AG20443 (cell line): ENCODE measurements at places on chromosomes 7 and 10.

DNA sequence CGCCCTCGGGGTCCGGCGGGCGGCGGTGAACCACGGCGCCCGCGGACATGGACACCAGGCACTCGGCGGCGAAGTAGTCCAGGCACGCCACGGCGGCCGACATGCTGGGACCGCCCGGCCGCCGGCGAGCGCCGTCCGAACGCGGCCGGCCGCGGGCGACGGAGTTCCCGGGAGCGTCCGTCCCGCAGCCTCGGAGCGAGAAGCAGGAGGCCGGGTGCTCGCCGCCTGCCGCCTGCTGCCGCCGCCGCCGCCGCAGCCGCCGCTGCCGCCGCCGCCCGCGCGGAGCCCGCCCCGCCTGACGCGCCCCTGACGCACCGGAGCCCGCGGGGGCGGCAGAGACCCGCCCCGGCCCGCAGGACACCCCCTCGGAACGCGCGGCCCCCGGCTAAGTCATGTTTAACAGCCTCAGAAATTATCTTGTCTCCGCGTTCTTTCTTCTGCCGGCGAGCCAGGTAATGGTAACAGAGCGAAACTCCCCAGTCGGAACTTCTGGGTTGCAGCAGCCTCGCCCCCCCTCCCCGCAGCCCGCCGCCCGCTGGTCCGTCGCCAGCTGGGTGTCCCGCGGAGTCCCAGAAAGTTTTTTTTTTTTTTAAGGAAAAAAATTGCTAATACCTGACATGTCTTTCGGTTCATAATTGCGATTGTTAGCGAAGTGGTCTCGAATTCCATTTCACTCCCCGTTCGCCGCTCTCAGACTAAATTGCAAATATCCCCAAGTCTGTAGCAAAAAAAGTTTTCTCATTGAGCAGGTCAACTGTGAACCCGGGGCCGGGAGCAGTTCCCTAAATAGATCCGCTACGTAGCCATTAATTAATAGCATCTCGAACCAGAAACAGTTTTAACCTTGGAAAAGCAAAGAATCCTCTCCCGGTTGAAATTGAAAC lies at the start of gene KLF14:
KLF14 (minus strand) TSS at position 277 of the 884 bp plus-strand sequence; CDS start at position 103, 174 bp downstream.
- DNase-seq: peak; percentile 67

GRCh38 chr10:5625992-5626777 lies 40.2 kb downstream of the ASB13 start:
- DNase-seq: no peak

GRCh38 chr10:55630491-55631056 lies 730.5 kb downstream of the ZWINT start:
- peak; percentile 13 for DNase-seq

- DNase-seq: no peak
These were observed 34.4 kb downstream of the COL13A1 start for GRCh38 chr10:69835875-69836730.

DNA sequence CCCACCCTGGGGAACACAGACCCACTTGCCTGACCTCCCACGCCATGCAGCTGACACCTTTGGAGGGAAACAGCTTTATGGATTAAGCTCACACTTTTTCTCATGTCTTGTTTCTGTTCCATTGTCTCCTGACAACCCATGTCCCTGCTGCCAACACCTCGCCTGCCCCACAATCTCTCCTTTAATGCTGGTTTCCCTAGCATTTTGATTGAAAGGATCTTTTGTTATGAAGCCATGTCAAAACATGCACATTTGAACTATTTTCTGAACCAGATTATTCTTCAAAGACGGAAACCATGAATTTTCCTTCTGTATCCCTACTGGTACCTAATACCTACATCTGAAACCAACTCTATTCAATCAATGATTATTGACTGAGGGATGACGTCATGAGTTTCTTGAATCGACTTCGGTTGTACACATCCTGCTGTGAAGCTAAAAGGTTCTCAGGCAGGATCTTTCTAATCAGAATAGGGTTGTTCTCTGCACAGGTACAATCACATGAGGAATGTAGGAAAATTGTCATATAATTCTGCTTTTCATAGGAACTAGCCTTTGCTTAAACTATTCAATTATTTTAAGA lies 106.2 kb upstream of the NEBL start:
- no peak for DNase-seq

- no peak for DNase-seq
These were observed 36.7 kb downstream of the DNAH11 start for GRCh38 chr7:21579341-21580072.

DNA sequence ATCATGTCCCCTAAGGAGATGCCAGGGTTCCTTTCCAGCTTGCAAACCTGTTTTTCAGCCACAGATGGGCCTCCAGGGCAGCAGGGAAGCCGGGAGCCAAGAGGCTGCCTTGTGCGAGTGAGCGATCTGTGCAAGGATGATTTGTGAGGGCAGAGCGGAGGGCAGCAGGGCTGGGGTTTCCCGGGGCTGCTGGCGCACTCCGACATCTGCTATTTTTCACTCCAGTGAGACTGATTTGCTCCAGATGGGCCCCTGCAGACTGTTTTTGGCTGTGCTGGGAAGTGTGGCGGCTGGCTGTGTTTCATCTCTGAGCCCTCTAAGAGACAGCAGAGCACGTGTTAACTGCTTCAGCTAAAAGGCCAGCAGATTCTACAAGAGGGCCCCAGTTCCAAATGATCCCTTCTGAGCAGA lies 466.2 kb downstream of the TYW1 start:
- DNase-seq: no peak

DNA sequence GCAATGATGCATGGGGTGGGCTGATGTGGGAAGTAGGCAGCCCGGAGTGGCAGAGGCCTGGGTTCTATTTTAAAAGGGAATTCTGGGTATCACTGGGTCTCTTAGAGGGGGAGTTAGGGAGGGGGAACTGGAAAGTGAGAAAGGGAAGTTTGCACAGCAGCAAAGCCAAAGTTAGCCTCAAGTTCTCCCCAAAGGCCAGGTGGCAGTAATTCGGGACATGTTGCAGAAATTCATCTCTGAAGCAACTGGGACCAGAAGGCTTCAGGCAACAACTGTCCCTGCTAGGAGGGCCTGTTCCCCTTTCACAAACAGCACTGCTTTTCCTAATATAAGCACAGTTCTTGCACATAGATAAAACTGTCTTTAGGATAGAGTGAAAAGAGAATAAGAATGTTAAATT lies 67.4 kb downstream of the NOD1 start:
- no peak for DNase-seq

DNA sequence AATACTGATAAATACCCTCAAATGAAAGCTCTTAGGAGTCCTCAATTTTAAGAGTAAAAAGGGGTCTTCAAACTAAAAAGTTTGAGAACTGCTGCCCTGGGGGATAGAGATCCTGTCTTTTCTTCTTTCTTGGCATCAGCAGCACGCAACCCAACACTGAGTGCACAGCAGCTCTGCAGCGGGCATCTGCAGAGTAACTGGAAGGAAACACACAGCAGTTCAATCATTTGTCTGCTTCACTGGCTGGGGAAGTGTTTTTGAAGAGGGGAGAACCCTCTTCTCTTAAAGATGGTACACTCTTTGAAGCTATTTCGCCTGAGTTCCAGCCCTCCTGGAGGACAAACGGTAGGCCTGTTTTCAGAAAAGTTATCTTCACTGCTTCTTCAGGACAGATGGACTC lies 193.6 kb downstream of the FGFR2 start:
- DNase-seq: no peak

DNA sequence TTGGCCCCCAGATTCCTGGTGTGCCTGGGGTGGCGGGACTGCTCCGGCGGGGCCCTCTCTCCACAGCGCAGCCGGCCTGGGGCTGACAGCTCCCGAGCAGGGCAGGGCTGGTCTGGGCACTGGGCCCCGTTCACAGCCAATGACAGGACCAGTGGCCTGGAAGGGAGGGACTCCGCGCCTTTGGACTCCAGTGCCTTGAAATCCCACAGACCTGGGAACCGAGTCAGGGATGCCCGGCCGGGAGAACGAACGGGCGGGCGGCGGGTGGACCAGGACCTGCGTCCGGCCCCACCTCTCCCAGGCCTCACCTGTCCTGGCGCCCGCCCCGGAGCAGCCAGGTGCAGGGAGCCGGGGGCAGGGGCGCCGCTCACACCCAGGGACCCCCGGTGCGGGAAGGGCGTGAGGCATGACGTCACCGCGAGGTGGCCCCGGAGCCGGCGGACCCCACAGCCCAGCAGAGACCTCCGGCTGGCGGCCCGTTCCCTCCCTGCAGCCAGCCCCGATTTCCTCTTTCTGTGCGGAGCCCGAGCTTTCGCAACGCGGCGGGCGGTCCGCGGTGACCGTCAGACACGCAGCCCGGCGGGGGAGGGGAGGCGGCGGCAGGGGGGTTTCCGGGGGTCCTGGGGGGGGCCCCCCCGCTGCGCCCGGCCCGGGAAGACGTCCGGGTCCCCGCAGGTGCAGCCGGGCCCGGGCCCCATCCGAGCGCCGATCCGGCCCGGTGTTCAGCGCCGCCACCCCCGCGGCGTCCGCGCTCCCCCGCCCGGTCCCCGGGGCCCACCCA lies 743 bp downstream of the ADAP1 start:
- DNase-seq: peak; percentile 84

DNA sequence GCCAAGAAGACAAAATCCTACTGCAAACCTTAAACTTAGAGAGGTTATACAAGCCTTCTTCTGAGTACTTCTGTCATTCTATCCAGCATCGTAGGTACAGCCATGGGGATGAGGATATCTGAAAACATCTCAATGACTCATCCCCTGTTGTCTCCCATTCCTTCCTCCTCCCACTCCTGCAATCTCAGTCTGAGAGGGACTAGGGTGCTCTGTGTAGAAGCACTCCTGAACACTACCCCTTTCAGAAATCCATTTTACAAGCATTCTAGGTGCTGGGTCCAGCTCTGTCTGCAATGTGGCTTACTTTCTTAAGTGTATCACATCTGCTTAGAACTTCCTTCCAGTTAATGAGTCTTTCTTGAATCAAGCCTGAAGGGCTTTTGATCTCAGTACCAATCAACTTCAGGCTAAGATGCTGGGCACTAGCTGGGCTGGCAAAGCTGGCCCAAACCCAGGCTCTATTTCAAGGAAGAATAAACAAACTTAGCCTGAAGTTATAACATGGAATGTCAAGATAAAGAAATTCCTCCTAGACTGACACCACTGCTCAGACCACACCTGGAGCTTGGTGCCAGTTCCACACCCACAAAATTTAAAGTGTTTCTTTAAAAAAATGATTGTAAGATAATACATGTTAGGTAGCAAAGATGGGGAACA lies 270.3 kb upstream of the AOAH start:
- DNase-seq: no peak

DNA sequence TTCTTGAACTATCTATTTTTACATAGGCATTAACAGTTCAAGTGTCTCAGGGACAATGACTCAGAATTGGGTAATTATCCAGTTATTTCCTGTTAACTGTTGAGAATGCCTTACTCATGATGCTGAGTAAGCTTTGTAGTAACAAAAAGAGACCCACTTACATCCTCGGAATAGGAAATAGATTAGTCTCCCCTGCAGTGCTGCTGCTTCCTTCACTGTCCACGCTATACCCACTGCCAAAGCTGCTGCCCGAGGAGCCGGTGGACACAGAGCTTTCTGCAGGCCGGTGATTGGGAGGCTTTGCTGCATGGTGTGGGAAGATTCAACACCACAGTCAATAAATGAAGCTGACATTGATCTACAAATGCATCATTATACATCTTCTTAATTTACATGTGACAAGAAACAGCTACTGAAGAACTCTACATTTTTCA lies 357.1 kb downstream of the PCLO start:
- peak; percentile 73 for DNase-seq

DNA sequence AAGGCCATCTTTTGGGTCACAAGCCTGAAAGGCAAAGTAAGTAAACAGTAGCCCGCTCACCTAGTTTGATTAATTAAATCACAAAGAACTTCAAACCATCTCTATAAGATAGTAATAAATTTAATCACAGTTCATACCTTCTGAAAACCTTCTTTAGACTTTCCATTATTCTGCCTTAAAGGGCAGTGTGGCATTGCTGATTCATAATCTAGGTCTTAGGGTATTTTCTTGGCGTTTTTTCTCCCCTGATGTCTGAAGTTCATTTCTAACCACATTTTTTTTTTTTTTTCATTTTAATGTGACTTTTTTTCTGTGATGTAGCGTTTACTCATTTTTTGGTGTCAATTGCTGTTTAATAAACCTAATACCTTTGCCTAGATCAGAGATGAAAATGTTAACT lies 27.5 kb downstream of the LOXL4 start:
- DNase-seq: no peak

GRCh38 chr10:110321869-110322620 lies 17.3 kb upstream of the SMNDC1 start:
- no peak for DNase-seq

DNA sequence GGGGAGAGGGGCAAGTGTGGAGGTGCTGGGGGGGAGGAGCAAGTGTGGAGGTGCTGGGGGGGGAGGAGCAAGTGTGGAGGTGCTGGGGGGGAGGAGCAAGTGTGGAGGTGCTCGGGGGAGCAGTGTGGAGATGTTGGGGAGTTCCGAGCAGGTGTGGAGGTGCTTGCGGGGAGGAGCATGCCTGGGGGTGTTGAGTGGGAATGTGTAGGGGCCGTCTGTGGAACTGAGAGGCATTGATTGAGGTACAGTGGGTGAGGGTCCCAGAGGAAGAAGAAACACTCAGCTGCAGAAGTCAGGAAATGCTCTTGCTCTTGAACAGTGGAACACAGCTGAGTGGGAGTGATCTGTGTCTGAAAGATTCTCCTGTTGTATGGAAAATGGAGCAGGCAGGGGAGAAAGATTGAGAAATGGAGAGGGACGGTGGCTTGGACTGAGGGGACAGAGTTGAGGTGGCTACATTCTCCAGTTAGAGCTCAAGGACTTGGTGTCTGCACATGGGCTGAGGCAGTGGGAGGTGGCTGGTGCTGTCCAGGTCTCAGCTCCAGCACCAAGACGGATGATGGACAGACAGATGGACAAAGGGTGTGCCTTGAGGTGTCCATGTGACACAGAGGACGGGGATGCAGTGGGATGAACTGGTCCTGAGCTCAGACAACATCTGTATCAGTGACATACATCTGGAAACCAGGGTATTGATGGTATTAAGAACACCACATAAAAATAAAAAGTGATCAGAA lies 25.2 kb upstream of the NCAPG2 start:
- no peak for DNase-seq
